ENCODE measurements at places on chromosomes 5 and 9.
A peak's percentile ranks its signal among the peaks of the same experiment; 100 is the strongest.

- DNase-seq = no peak
Observed at GRCh38 chr5:107542831-107543231, 127.9 kb downstream of the EFNA5 start.

- no peak for DNase-seq
Observed at GRCh38 chr5:139852696-139853095, 57.1 kb downstream of the PSD2 start.

DNA sequence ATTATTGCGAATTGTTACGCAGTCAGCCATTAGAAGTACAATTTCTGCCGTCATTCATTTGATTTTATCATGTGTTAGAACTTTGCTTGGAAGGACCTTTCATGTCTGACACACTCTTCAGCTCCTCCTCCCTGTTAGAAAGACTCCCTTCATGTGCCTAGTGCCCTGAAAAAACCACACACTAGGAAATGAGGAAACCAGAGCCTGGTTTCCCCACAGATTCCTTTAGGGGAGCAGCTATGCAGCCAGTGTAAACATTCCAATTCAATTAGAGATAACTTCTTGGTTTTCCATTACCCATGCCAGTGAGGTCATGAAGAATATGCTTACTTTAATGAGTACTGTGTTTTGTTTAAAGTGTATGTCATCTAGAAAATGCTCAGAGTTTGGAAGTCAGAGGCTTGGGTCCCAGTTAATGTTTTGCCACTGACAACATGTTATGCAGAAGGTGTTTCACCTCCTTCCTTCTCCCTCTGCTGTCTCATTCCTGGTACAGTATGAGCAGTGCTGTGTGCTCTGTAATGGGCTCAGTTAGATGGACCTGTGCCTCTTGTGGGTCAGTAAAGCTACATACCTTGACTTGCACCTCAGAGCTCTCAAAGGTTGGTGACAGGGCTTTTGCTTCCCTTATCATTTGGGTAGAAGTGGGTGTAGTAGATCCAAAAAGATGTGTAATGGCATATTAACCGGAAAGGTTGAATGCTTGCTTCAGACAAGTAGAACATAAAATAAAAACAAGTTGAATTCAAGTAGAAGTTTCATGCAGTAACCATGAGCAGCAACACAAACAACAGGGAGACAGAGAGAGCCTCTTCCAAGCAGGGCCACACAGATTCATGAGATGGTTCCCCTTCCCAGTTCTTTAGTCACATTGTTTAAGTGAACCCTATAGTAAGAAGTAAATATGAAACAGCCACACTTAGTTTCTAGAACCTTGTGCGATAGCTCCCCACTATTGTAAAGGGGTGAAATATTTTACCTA, 52.6 kb upstream of the TNFAIP8 start:
- peak; percentile 37 for DNase-seq

- peak; percentile 98 for DNase-seq
Observed at GRCh38 chr5:133051542-133052316, at the start of gene HSPA4. Gene HSPA4 (plus strand): TSS chr5:133052013. CDS start chr5:133052251, 238 bp downstream.

DNA sequence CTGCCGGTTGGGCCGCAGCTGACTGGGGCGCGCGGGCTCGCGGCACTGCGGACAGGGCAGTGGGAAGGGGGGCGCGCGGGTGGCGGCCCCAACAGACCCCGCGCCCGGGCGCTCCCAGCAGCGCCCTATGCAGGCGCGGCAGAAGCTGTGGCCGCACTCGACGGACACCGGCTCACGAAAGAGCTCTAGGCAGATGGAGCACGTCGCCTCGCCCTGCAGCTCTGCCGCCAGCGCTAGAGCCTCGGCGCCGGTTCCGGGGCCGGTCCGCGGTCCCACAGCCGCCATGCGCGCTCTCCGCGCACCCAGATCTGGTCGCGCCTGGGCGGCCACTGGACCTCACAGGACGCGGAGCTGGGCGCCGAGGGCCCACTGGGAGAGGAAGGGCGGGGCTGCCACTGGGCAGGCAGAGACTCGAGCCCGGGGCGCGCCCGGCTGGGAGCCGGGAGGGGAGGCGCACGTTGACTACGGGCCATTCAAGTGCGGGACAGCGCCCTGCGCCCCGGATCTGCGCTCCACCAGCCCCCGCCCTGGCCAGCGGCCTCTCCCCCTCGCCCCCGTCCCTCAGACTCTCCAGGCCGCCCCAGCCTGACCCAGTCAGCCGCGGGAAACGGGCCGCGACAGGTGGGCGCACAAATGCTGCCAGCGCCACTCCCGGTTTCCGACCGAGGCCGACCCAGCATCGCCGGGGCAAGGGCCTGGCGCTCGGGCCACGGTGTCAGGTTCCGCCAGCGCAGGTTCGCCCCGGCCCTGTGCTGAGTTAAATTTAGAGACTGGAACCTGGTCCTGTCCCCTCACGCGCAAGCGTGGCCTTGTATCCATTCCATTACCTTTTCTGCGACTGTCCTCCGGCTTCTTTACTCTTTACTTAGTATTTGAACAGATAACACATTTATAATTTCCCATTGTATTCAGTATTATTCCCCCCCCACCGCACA, at the start of gene TRIM7:
TSS of gene TRIM7 (minus strand) at position 371 of the 935 bp plus-strand sequence. CDS start at position 285, 86 bp downstream.
- no peak for DNase-seq

- no peak for DNase-seq
Observed at GRCh38 chr5:114223866-114224265, 138.0 kb upstream of the KCNN2 start.

DNA sequence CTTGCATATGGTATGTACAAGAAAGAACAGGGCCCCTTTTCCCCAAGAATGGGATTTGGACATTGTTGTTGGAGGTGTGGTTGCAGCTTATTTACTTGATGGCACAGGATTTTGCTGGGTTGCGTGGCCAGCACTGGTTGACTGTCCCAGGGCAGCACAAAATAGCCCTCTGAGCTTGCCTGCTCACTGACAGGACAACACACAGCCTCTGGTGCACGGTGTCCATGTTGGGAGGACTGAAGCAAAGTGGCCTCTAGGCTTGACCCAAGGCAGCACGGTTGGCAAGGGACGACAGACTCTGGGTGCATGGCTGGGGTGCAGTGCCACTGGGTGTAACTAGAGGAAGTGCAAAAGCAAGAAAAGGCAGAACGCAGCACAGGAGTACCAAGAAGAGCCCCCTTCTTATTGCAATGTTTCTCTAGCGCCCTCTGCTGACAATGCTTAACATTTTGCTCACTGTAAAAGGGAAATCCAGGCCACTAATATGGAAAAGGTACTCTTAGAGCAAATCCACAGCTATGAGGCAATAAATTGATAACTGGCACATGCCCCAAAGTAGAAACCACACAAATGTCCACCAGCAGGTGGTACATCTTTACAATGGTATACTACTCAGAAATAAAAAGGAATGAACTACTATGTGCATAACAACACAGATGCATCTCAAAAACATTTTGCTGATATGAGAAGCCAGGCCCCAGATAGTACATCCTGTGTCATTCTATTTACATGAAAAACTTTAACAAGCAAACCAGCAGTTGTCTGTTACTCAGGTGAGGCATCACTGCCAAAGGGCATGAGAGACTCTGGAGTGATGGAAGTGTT, 47.4 kb upstream of the BARX1 start:
- peak; percentile 15 for DNase-seq

- DNase-seq = peak; percentile 16
Observed at GRCh38 chr9:134182554-134183085, 18.3 kb upstream of the RNU6ATAC start.

DNA sequence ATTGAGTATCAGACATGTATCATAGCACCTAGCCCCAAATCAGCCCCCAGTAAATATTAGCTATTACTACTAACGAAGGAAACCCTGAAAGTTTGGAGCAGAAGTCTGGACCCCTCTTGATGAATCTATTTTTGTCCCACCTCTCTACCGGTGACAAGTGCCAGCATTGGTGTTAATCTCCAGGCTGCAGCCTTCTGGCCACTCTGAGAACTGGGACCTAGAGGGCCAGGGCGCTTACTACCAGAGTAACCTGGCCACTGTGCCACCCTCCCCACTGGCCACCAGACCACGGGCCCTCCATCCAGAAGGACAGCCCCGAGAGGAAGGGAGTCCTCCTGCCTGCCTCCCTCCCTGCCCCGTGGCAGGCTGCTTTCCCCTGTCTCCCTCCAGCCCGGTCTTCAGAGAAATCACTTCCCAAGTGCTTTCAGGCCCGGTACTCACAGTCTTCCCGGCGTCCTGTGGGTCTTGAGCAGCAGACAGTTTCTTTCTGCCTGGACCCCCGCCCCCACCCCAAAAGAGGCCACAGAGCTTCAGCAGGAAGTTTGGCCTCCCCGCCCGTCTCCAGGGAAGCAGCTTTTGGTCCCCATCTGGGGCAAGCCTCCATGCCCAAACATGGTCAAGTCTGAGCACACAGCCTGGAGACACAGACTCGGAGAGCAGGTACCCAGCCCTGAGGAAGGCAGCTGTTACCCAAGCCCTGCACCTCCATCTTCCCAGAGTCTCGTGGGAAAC, at the start of gene KCNMB1:
TSS of gene KCNMB1 (minus strand) at position 550 of the 732 bp plus-strand sequence. CDS start 3,920 bp downstream, outside the sequence.
- no peak for DNase-seq

DNA sequence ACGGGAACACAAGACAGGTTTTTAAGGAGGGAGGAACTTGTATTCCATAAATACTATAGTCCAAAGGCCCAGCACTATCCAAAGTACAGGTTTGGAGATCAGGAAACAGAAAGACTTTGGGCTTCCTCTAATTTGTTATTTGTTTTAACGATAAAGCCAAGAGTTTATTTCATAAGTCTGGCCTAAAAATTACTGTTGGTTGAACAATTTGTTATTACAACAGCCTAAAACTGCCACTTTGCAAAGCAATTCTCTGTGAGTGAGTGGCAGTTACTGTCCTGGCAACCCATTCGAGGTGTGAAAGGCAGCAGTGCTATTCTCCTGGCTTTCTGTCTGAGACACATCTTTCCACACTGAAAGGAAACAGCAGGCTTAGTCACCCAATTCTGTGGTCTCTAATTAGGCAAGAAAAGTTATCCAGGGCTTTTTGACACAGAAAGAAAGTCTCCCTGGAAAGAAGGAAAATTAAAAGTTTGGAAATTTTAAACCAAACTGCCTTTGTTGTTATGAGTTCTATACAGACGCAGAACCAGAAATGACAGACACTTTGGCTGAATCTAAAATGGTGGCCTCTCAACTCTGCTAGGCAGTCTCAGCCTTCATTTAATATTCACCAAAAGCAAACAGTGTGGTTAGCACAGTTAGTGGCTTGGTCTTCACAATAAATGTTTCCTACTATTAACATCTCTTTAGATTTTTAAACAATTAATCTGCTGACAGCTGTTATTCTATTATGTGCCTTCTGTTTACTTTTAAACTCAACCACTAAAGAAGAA, 33.9 kb downstream of the PSMB7 start:
- no peak for DNase-seq

Data from CD4-positive, alpha-beta T cell treated with Interleukin-17A for 1 hour (primary cell).